ENCODE measurements at places on chromosomes 13 and 19. TPM values are rescaled to one million over a fixed set of nuclear protein-coding genes. Genes with fewer than 3 reads are reported as not detected.

The SLC25A42 gene
- total RNA-seq: 5.6 TPM

The ACP5 gene
- 0.39 TPM for total RNA-seq

The LYPD3 gene
- 0.26 TPM for total RNA-seq

The CYP4F2 gene
- total RNA-seq: not detected

The SPC24 gene
- total RNA-seq: 25.1 TPM

The ZNF223 gene
- 7.1 TPM for total RNA-seq

The IGLON5 gene
- under 0.01 TPM for total RNA-seq

The IGSF23 gene
- 0.26 TPM for total RNA-seq

The SIGLEC5 gene
- total RNA-seq: not detected

The ABCA7 gene
- 4.7 TPM for total RNA-seq

The ATP1A3 gene
- total RNA-seq: 0.52 TPM

The SPTBN4 gene
- total RNA-seq: 3.5 TPM

The FAAP24 gene
- 4.4 TPM for total RNA-seq

The N4BP2L1 gene
- 10.6 TPM for total RNA-seq

The SEMA6B gene
- total RNA-seq: 1.7 TPM

The ZNF415 gene
- total RNA-seq: 18.5 TPM

The FXYD7 gene
- not detected for total RNA-seq

Measured in articular chondrocyte of knee joint (primary cell).